ENCODE measurements at places on chromosomes 3 and 15. TPM values are rescaled to one million over a fixed set of nuclear protein-coding genes. Genes with fewer than 3 reads are reported as not detected.

TMEM212 gene
- not detected for total RNA-seq

EFCAB12 gene
- under 0.01 TPM for total RNA-seq

GRCh38 chr3:31936420-31937060, 44.5 kb downstream of the OSBPL10 start:
- DNase-seq: peak; percentile 61

GRCh38 chr3:52983336-52983807, 62.5 kb downstream of the SFMBT1 start:
- DNase-seq: no peak

SLC2A2 gene
- total RNA-seq: not detected

ATP10A gene
- total RNA-seq: 12.8 TPM

KCNMB3 gene
- total RNA-seq: 0.72 TPM

GRK7 gene
- not detected for total RNA-seq

TMEM207 gene
- total RNA-seq: not detected

- DNase-seq: peak; percentile 71
Observed at GRCh38 chr15:70569091-70569713, 194.2 kb downstream of the UACA start.

- no peak for DNase-seq
Observed at GRCh38 chr3:151933234-151933853, 59.9 kb downstream of the SUCNR1 start.

DNA sequence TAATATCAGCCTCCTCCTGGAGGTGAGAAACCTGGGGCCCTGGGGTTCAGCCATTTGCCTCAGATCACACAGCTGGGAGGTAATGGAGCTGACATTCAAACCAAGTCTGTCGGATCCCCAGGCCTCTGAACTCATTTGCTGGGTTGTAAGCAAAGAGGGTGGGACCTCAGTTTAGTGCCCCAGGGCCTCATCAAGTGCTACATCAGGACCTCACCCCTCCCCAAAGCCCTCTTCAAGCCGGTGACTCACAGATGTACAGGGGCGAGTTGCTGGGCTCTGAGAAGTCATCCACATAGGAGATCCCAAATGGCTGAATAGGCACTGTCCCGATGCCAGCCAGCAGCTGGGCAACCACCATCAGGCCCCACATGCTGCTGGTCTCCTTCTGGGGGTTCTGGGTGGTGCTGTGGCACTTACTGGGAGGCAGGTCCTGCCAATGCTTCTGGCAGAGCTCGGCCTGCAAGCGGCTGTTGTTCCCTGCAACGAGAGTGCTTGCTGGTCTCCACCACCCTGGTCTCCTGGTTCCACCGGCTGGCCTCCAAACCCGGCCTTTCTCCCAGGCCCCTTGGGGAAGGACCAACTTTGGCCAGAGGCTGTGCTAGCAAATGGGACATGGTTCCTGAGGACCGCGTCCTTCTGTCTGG, 59.2 kb upstream of the RAB6B start:
- no peak for DNase-seq

Measured in IMR-90 (cell line).